ENCODE measurements at places on chromosomes 7 and 10.

GRCh38 chr10:74406006-74406405, 255.0 kb downstream of the ADK start:
- no peak for DNase-seq

DNA sequence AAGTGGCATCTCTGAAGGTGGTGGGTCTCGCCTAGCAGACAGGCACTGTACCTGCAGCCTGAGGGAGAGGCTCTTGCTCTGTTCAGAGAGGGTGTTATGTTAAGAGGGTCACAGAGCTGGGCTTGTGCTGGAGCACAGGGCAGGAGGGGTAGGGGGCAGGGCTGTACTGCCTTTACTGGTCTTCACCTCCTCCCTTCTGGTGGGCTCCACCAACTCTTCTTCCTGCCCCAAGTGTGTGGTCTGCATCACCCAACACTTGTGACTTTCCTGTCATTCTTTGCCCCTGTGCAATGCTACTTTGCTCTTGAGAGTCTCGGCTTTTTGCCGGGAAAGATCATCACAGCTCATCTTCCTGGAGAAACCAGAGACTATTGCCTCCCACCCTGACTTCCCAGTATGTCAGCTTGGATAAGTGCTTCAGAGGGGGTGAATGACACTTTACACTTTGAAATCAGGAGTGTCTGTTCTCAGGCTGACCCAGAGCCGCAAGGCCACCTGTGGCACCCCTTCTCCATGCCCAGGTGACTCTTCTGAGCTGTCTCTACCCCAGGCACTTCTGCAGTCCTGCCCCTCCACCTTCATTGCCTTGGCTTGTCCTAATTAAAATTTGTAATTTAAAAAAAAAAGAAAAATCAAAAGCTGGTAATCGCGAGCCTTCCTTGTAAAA, 38.4 kb upstream of the IKZF1 start:
- no peak for DNase-seq

- no peak for DNase-seq
These were observed 311.9 kb downstream of the TCERG1L start for GRCh38 chr10:130999376-131000202.

DNA sequence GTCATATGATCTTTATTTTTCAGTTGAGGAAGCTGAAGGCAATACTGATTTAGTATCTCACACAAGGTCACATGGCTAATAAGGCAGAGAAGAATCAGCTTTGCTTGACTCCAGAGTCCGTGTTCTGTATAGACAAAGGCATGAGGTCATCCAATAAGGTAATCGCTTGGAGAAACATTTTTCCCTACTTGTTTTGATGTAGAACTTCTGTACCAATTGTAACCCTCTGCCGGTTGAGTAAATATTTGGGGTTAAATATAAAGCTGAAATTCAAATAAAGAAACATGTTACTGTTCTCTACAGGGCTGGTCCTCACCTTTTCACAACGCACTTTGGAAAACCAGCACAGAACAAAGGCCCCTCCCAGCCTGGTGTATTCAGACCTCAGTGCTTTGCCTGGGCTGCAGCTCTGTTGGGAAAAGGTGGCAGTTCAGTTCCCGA, 83.0 kb upstream of the INSYN2A start:
- no peak for DNase-seq

DNA sequence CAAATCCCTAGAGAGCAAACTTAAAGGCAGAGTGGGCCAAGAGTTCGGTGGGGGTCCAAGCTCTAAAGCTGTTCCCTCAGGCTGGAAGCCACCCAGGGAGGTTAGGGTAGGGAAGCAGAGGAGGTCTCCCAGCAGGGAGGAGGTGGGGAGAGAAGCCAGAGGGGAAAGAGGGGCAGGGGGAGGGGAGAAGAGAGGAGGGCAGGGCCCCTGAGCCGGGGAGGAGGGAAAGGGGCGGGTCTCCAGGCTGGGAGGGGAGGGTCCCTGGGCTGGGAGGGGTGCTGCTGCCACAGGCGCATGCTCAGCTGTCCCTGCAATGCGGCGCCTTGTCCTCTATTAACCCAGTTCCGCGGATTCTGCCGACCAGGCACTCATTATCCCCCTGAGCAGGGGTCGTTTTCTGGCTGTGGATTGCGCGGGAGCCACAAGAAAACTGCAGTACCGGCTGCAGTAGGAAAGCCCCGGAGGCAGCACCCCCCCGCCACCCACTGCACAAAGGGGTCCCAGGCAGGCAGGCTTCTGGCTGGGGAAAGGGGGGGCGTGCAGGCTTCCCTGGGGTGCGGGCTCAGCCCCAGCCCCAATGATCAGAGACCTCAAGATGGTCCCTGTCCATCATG, 49.3 kb downstream of the CAMK2B start:
- DNase-seq, result peak; percentile 59

DNA sequence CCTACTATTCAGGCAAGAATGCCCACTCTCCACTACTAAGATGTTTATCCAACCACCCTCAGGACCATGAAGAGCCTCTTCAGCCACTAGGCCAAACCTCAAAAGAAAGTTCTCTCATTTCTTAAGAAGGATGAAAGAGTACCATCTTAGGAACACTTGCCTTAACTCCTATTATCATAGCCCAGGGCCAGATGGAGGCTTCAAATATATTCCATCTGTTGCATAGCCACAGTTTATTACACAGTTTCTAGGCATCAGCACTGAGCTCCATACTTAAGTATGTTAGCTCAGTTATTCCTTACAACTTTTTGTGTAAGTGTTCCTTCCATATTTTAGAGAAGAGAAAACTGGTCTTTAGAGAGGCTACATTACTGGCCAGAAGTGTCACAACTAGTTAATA, 37.4 kb upstream of the YAE1 start:
- no peak for DNase-seq

DNA sequence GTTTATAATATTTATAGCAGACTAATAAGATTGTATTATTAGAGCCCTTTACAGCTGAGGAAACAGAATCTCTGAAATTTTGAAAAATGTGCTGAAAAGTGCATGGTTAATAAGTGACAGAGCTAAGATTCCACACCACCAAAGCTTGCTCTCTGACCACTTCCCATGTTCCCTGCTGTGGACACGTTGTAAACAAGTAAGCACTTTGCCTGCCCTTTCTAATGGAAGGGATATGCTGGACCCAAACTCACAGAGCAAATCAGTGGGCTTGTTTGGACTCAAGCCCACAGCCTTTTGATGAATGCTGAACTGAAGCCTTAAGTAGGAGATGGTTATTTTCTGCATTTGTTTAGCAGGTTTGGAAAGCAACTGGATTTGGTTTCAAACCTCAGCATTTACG, 214.0 kb upstream of the TMEM72 start:
- DNase-seq, result no peak

DNA sequence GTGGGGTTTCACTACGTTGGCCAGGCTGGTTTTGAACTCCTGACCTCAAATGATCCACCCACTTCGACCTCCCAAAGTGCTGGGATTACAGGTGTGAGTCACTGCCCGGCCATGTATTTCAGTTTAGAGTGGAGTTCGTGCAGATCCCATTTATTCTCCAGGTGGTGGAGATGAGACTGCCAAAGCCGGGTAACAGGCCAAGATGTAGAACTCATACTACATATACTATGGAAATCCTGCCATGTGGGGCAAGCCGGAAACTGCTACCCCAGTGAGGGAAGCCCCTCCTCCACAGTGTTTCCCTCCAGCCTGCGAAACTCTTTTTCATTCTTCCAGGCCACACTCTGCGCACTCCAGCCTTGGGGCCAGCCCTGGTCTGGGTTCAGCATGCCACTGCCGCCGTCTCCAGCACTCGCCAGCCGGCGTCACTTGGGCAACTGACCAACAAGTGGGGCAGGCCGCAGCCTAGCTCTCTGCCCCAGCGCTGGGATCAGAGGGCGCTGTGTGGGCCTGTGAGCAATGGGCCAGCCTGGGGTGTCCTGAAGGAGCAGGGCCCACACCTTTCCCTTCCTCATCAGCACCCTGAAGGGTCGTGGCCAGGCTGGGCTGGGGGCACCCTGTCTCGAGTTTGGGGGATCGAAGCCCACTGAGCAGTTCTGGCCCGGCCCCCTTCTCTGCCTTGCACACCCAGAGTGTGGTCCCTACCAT, 122.0 kb downstream of the TRRAP start:
- DNase-seq, result no peak

Measured in left renal pelvis (tissue), 4 donors.